ENCODE measurements at places on chromosomes 13 and 19.

- DNase-seq = no peak
Measured at GRCh38 chr13:43815204-43815603, 28.4 kb upstream of the ENOX1 start.

DNA sequence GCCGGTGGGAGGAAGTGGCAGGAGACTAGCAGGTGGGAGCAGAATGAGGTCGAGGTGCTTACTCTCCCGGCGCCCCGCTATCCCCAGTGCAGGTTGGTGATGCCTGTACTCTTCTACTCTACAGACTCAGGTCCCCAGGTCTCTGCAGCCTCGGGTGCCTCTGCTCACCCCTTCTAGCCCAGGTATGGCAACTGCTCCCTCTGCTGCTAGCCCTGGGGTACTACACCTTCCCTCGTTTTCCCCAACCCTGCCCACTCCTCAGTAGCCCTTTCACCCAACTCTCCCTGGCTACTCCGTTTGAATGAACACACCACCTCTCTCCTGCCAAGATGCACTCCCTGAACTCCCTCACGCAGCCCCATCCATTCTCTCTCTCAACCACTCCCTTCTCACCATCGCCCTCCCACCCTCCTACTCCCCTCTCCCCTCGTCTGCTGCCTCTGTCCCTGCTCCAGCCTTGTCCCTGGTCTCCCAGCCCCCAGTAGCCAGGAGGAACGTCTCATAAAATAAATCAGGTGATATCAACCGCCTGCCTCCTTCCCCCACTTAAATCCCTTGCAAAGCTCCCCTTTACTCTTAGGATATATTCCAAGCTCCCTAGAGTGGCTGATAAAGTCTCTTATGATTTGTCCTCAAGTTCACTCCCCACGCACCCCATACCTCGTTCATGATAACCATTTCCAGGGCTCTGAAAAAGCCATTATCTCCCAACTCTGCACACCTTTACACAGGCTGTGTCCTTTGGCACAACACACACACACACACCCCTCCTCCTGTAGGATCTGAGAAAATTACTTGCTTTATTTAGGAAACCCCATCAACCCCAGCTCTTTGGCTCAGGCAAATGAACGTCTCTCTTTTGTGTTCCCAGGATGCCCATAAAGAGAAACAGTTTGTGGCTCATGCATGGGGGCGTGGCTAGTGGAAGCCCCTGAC is 8.2 kb upstream of the MEIS3 start:
- peak; percentile 87 for DNase-seq

DNA sequence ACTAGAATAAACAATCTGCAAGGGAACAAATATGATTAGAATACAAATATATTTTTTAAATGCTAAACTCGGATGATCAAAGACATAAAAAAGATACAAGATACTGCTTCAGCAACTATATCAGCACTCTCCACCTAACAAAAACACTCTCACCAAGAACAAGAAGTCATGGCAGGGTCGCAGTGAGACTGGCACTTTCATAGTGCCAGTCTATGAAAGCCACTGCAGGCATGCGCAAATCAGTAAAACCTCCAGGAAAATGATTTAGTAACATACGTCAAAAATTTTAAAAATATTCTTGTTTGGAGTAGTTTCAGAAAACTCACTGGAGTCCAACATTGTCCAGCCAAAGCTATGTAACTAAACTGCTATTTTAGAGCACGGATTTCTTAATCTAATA is 295.9 kb downstream of the DIAPH3 start:
- DNase-seq = no peak

- no peak for DNase-seq
Measured at GRCh38 chr19:50817941-50818858, 5.4 kb downstream of the KLK1 start.

GRCh38 chr19:2424686-2425621 is 2.4 kb downstream of the TIMM13 start:
- no peak for DNase-seq

DNA sequence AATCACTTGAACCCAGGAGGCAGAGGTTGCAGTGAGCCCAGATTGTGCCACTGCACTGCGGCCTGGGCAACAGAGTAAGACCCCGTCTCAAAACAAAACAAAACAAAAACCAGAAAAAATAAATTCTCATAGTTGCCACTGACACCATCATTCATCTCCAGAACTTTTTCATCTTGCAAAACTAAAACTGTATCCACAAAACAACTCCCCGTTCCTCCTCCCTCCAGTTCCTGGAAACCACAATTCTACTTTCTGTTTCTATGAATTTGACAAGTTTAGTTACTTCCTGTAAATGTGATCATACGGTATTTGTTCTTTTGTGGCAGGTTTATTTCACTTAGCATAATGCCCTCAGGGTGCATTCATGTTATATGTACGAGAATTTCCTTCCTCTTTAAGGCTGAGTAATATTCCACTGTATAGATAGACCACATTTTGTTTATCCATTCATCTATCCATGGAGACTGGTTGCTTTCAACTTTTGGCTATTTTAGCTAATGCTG is 13.2 kb upstream of the ADGRE5 start:
- no peak for DNase-seq

- no peak for DNase-seq
Measured at GRCh38 chr13:114313061-114313860, 1.0 kb upstream of the CHAMP1 start.

- no peak for DNase-seq
Measured at GRCh38 chr13:50243931-50244330, 228.7 kb downstream of the KCNRG start.

DNA sequence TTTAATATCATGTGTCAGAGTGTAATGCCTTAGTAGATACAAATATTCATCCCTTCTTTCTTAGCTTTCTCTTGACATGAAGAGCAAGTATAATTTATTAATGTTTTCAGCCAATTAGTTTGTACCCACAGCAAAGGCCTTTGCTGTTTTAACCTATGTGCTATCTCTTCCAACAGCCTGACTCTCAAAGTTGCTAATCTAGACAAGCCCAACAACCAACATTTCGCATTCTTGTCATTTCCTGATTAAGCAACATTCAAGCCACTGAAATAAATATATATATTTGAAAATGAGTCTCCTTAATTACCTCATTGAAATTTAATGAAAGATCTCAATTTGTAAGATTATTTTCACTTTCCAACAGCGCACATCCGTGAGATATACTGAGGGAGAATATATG is 18.5 kb downstream of the EPSTI1 start:
- DNase-seq = no peak

- DNase-seq = no peak
Measured at GRCh38 chr13:38538422-38538821, 148.5 kb upstream of the FREM2 start.

DNA sequence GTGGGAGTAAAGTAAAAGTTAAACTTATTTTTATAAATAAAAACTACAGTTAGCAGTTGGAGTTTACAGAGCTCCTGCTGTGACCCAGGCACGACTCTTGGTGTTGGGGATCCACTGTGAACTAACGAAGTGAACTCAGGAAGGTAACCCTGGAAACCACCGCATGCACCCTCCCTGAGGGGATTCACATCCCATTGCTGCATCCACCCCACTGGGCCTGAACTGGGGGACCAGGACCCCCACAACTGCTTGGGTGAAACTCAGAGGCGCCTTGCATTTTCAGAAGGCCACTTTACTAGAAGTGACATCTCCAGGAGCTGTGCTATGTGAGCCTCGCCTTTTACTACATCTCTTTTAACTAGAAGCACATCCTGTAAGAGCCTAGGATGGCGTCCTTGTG is 166.4 kb downstream of the TEX29 start:
- no peak for DNase-seq

- DNase-seq = no peak
Measured at GRCh38 chr13:20127562-20128458, 33.0 kb downstream of the GJA3 start.

GRCh38 chr13:23984546-23984945 is 87.2 kb upstream of the C1QTNF9B start:
- no peak for DNase-seq

DNA sequence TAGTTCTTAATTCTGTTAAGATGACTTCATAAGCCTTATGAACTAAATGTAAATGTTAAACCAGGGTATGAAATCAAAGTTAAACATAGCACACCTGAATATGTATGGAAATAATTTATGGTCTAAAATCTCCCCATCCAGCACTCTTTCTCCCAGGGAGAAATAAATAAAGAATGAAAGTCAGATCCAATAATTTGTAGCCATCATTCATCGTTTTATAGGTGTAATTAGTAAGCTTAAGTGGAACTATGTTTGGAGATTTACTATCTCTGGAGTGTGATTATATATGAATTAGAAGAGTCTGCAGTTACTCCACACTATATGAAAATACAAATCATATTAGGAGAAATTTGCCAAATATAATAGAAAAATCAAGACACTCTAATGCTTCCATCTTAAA is 405.1 kb downstream of the DACH1 start:
- no peak for DNase-seq

DNA sequence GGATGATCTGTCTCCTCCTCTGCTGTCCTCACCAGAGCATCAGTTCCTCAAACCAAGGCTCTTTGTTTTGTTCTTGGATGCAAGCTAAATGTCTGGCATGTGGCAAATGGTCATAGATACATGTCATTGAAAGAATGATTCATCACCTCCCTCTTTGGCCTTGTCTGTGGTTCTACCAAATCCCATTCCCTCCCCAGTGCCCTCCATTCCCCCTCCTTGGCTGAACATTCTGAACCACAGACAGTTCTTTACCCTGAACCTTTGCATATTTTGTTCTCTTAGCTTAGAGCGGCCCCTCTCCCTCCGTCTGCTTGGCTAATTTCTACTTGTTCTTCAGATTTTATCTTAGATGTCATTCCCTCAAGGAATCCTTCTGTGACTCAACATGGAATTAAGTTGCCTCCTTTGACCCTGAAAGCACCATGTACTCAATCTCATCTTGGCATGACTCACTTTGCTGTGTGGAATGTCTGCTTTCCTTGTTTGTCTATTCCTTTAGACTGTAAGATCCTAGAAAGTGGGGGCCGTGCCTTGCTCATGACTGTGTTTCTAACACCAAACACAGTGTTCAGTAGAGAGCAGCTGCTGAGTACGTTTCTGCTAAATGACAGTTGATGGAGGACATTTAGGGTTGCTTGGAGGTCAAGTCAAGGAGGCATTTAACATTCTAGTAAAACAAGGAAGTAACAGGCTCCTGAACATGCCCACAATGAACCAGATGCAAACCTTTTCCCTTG is 8.1 kb downstream of the ALOX5AP start:
- no peak for DNase-seq

GRCh38 chr19:23254141-23254910 is 4.1 kb upstream of the ZNF724 start:
- DNase-seq = no peak
